ENCODE measurements at places on chromosomes 1 and 21.
A peak's percentile ranks its signal among the peaks of the same experiment; 100 is the strongest.

DNA sequence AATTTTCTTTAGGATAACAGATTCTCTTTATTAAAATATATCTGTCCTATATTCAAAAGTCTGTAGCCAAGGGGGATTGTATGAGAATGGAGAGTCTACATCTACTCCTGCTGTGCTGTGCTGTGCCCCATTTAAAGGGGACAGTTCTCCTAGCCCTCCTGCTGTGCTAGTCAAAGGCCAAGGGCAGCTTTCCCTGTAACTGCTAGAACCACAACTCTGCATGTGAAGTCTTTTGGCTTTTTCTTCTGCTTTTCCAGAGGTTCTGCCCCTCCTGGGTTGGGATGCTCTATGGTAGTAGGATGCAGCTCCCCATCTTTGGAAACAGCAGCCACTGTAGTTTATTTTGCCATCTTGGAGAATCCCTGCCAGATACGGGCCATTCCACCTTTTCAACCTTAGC, 197.5 kb upstream of the JUN start:
- no peak for DNase-seq

DNA sequence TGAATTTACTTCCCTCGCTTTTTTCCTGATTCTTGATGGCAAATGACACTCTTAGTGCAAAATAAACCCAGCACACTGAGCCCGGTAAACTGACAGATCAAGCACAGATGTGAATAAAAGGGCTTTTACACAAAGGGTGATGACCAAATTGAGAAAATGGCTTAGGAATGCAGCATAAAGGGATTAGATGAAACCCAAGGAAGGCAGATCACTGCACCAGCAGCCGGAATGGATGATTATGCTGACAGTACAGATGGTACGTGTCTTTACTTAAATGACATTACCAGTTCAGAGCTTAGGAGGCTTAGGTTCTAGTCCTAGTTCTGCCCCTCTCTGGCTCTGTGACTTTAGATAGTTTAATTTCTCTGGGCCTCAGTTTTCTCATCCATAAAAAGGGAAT, 12.0 kb downstream of the PKP1 start:
- no peak for DNase-seq

GRCh38 chr1:237953238-237953637, 62.5 kb upstream of the ZP4 start:
- no peak for DNase-seq

DNA sequence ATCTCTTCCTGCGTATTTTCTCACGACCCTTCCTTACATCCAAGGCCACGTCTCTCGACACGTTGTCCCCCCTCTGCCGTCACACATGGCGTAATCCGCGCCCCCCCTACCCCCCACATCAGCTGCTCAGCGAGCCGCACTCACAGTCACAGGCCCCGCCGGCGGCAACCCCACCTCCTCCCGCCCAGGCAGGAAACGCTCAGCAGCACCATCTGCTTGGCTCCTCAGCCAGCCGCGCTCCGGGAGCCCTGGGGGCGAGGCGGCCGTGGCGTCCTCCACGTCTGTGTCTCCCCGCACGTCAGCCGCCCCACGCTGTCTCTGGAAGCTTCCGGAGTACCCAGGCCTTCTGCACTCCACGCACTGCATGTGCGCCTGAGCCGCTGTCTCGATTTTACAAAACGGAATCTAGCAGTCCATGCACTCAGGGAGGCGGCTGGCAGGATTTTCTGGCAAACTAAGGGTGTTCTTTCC, 64.6 kb downstream of the SIK1 start:
- DNase-seq: peak; percentile 93

DNA sequence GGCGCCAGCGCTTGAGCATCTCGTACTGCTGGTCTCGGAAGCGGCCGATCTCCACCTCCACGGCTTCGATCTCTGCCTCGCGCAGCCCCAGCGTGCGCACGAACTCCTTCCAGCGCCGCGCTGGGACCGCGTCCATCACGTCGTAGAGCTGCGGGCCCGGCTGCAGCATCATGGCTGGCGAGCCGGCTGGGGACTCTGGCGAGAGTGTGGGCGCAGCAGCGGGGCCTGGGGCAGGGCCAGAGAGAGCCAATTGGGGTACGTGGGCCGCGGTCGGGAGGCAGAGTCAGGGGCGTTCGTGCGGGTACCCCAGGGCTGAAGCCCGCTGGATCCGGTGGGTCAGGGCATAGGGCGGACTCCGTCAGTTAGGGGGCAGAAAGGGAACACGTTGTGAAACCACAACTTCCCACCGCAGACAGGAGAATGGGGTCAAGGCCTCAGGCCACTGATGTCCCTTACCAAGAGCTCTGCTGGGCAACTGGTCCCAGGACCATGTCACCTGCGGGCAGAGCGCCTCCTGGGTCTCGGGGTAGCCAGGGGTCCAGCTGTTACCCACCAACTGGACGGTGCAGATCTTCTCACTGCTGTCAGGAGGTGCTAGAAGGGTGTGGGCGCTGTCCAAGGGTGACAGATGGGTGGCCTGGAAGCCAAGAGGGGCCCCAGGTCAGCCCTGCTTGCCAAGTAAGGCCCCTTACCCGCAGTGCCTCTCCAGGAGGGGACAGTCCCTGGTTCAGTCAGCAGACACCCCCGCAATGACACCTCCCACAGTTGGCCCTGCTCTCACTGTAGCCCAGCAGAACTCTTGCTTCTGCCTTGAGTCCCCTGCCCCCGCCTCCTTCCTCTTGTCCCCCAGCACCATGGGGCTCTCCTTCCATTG, 4.2 kb downstream of the TNFRSF25 start:
- DNase-seq: no peak

DNA sequence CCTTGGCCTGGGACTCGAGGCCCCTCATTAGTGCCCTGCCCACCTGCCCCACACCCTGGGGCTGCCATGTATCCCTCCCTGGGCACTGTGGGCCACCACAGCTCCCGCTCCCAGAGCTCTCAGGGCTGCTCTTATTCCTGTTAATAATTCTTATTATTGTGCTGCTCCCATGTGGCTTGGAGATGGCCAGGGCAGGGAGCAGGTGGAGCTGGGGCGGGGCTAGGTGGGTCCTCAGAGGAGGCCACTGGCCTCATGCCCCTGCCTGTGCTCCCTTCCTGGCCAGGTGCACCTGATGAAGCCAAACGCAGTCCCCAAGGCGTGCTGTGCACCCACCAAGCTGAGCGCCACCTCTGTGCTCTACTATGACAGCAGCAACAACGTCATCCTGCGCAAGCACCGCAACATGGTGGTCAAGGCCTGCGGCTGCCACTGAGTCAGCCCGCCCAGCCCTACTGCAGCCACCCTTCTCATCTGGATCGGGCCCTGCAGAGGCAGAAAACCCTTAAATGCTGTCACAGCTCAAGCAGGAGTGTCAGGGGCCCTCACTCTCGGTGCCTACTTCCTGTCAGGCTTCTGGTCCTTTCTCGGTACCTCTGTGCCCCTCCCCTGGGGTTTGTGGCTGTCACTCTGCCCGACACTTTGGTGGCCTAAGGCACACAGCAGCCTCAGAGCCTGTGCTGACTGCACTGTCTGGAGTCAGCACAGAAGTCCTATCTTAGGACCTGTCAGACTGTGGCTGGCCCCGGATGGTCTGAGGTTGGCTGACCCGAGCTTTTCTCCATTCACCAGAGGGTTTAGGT, 34.1 kb downstream of the BMP8A start:
- no peak for DNase-seq

DNA sequence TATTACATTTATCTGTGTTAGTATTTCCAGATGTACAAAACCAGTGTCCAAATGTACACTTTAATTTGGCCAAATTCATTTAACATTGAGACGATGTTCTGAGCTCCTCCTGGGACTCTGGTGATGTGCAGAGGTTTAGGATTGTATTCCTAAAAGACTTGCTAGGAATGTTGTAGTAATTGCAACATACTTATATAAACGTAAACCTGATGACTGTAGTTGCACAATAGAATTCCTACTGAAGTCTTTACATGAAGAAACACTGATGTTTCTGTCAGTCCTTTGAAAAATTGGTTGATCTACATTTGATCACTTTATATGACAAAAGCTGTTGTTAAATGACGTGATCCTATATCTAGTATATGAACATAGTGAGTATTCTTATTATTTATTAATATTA, 5.1 kb upstream of the OR14C36 start:
- DNase-seq: no peak

GRCh38 chr21:41801321-41802197, 34.7 kb upstream of the RIPK4 start:
- DNase-seq: peak; percentile 60

- DNase-seq: peak; percentile 98
Measured at GRCh38 chr1:11802973-11803885, 2.5 kb downstream of the MTHFR start.
